Vagina (tissue), 2 donors: ENCODE measurements at places on chromosomes 6 and 20.

DNA sequence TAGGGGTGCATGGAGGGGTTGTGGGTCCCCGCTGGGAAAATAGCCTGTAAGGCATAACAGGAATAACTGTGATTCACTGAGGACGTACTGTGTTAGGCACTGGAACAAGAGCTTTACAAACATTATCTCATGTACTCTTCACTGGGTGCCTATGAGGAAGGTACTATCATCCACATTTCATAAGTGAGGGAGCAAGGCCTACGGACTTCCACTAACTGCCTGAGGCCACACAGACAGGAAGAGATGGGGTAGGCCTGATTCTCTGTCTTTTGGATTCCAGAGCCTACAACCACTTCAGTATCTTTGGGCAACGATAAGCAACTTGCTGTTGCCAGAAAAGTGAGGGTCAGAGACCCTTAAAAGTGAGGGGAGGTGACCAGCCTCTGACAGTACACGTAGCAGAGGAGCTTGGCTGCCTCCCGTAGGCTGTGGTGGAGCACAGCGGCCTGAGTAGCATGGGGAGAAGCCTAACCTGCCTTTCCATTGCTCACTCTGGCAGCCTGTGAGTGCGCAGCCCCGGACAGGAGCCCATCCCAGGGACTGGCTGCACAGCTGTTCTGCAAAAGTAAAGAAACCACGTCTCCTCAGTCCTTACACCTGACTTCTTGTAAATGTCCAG lies 30.4 kb downstream of the PSMB1 start:
- no peak for DNase-seq

DNA sequence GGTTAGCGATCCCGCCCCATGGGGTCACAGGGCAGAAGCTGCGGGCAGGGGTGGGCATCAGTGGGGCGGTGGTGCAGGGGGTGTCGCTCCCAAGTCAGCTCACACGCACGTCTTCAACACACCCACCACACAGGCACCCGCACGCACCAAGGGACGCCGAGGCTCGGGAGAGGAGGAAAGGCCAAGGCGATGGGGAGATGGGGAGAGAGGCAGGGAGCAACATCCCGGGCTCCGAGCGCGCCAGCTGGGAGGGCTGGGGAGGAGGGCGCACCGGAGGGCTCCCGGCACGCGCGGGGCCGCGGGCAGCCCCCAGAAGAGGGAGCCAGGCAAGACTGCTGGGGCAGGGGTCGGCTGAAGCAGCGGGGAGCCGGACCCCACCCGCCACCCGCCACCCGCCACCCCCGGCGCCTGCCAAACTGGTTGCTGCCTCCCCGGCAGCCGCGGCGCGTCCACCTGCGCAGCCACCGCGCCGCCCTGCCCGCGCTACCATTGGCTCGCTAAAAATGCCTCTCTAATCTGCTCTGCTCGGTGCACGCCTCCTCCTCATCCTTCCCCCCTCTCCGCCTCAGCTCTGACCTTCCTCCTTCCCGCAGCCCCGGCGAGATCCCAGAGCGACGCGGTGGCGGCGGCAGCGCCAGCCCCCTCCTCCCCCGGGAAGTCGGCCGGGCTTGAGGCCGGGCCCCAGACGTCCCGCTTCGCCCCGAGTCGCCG lies at the start of gene PACSIN1:
TSS of gene PACSIN1 (plus strand) at position 546 of the 711 bp plus-strand sequence. CDS start 60,230 bp downstream, outside the sequence.
- DNase-seq = no peak

GRCh38 chr6:112365952-112366351 lies 18.8 kb downstream of the RFPL4B start:
- DNase-seq = no peak

- DNase-seq = no peak
Observed at GRCh38 chr6:5869676-5870075, 137.0 kb downstream of the NRN1 start.

DNA sequence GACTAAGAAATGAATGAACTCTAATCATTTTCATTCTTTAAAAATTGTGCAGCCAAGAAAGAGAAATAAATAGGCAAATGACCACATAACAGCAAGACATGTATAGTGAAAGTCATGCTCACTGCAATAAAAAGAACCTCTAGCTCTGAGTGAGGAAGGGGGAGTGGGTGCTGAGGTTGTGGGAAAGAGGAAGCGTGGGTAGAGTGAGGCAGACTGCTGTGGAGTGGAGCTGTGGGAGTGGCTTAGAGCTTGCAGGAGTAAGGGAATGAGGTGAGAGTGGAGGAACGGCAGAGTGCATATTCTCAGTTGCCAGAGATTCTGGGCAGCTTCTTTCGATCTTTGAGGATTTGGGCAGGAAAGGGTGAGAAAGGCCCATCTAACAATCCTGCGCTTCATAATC lies 10.4 kb downstream of the DEFB129 start:
- DNase-seq = no peak

- no peak for DNase-seq
Observed at GRCh38 chr6:81455641-81456040, 296.8 kb downstream of the TENT5A start.

DNA sequence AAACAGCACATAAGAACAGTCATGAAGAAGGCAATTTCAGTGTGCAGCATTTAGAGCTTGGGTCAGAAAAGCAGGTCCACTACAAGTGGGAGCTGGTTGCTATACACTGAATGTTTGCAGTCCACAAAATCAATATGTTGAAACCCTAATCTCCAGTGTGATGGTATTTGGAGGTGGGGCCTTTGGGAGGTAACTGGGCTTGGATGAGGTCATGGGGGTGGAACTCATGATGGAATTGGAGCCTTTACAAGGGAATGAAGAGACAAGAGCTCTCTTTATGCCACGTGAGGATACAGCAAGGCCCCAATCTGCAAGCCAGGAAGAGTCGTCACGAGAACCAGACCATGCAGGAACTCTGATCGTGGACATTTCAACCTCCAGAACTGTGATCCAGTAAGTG lies 216.7 kb upstream of the SLC35B3 start:
- no peak for DNase-seq

DNA sequence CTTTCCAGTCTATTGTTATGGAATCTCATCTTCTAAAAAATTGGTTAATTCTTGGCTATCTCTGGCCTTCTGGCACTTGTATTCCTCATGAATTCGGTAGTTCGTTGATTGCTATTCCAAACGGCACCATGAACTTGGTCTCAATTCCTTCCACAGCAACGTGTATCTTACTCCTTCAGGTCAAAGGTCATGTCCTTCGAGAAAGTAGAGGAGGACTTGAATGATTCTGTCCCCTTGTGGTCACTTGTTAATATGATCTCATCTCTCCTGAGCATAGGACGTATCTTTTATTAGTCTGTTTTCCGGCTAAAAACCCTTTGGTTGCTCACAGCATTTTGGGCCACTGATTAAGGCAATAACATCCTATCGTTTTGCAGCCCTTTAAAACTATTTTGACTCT lies 9.4 kb downstream of the TLDC2 start:
- no peak for DNase-seq

DNA sequence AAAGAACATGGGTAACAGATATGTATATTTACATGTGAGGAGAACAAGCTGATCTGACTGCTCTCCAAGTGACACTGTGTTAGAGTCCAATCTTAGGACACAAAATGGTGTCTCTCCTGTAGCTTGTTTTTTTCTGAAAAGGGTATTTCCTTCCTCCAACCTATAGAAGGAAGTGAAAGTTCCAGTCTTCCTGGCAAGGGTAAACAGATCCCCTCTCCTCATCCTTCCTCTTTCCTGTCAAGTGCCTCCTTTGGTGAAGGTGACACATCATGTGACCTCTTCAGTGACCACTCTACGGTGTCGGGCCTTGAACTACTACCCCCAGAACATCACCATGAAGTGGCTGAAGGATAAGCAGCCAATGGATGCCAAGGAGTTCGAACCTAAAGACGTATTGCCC lies 5.2 kb downstream of the HFE start:
- no peak for DNase-seq

GRCh38 chr6:21804941-21805610 lies 211.5 kb downstream of the SOX4 start:
- DNase-seq = no peak

GRCh38 chr6:137923866-137924653 lies 57.0 kb downstream of the TNFAIP3 start:
- no peak for DNase-seq

DNA sequence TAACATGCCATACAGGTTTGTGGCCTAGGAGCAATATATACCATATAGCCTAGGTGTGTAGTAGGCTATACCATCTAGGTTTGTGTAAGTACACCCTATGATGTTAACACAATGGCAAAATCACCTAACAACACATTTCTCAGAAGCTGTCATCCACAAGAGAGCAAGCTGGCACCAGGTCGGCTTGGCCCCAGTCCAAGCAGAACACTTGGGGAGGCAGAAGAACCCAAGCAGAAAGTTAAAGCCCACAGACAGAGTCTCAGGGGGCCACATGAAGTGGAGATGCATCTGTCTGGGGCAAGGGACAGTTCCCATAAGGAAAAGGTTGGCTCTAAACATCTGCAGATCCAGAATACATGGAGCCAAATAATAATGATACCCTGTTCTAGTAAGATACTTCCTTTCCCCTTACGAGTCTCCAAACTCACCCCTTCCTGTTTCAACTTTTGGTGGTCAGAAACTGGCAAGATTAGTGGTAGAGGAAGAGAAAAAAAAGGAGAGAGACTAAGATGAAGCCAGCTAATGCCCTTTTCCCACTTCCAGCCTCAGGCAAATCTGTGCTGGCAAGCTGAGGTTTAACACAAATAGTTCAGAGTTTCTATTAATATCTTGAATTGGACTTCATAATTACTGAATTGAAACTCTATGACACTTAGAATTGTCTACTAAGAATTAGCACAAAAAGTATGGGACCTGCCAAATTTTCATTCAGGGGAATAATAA lies 29.5 kb downstream of the TCF21 start:
- no peak for DNase-seq

- DNase-seq = no peak
Observed at GRCh38 chr20:37380864-37381579, 35.1 kb downstream of the SRC start.

DNA sequence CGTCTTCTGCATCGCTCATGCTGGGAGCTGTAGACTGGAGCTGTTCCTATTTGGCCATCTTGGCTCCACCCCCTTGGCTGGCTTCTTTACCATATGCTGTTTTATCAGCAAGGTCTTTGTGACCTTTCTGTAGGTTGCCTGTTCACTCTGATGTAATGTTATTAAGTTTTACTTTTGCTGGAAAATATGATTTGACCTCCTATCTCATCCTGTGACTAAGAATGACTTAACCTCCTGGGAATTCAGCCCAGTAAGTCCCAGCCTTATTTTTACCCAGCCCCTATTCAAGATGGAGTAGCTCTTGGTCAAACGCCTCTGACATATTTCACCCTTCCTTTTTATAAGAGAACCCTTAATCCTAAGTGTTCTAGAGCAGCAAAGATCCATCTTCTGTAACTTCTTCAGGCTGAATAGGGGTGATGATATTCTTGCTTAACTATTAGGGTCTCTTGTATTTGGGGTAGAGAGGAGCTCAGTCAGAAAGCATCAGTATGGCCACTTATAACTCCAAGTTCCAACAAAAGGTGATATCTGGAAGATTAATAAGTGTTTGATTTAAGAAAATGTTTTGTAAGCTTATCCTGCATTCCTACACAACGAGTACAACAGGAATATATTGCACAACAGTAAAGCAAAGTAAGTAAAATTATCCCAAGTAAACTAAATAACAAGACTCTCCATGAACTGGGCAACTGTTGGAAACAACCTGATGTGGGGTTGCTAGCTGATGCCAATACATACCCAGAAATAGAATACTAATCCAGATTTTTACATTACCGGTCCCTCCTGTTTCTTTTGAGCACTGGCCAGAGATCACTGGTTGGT lies 23.1 kb upstream of the HMGN3 start:
- DNase-seq = no peak

GRCh38 chr6:75283907-75284631 lies 523 bp downstream of the TMEM30A start:
- DNase-seq = no peak

DNA sequence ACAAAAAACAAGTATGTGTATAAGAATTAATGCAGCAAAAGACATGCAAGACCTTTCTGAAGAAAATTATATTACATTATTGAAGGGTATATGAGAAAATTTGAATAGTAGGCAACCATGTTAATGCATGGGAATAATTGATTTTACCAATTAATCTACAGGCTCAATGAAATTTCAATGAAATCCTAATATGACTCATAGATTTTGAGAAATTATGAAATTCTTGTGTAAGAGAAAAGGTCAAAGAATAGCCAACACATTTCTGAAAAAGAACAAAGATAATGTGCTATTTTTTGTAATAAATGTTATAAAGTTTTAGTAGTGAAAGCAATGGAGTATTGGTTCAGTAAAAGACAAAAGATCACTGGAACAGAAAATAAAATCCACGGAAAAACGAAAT lies 18.4 kb downstream of the TSBP1 start:
- no peak for DNase-seq

- no peak for DNase-seq
Observed at GRCh38 chr20:11687546-11688292, 230.0 kb upstream of the BTBD3 start.

DNA sequence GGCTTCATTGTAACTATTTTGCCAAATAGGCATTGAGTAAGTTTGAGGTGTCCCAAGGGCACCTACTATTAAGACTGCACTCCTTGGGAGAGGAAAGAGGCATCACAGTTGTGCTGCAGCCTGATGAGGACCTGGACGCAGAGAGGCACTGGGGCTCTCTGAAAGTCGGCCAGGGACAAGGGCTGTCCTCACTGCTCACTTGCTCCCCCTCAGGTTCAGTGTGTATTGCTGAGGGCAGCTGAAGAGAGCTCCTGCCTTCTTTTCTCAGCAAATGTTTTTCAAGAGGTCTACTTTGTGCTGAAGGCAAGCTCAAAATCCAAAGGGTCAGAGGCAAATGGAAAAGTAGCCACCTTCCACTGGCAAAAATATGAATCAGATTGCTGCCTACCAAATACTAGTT lies 331.8 kb downstream of the RIMS1 start:
- no peak for DNase-seq

- no peak for DNase-seq
Observed at GRCh38 chr6:154447954-154448353, 62.5 kb downstream of the CNKSR3 start.

GRCh38 chr20:19211661-19212468 lies 577 bp upstream of the SLC24A3 start:
- no peak for DNase-seq
